ENCODE measurements at places on chromosomes 5 and 9.

GRCh38 chr9:82808478-82808877 lies 254.5 kb downstream of the RASEF start:
- no peak for DNase-seq

DNA sequence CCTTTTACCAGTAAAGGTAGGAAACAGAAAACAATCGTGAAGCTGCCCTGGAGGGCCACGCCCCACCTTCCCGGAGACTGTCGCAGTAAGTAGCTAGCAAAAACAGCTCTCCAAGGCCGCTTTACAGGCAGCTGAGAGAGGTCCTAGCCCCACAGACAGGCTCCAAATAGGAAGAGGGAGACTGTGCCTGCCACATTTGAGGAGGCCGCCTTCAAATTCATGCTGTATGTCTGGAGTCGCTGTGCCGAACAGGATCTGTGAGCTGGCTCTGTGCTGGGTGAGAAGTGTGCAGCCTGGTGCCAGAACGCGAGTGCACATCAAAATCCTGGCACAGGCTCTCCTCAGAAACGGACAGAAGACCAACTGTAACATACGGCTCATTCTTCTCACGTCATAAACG lies 582.2 kb downstream of the CETN3 start:
- no peak for DNase-seq

- DNase-seq = no peak
Measured at GRCh38 chr5:153551537-153552079, 61.1 kb downstream of the GRIA1 start.

DNA sequence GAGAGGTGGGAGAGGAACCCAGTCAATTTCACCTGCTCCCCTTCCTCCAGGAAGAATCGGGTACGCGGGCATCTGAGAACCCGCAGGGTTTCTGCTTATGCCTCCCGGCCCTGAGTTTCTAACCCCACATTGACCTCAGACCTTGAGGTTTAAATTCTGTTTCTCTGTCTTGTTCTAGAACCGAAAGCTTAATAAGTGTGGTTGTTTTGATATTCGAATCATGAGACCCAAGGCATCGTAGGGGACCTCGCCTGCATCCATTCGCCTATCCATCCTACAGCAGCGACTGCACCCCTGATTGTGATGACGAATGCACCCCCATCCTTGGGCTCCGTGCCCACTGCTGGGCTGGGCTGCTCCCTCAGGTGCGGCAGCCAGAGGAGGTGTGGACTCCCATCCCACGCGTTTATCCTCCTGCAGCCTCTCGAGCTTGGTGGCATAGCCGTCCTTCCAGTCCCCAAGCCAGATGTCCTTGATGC lies 80.8 kb upstream of the IER5L start:
- no peak for DNase-seq

- DNase-seq = no peak
Measured at GRCh38 chr5:172149073-172149472, 39.0 kb downstream of the STK10 start.

GRCh38 chr5:175243441-175243840 lies 200.5 kb downstream of the DRD1 start:
- no peak for DNase-seq

Measured in naive B cell (primary cell).